ENCODE measurements at places on chromosomes 4 and X.

DNA sequence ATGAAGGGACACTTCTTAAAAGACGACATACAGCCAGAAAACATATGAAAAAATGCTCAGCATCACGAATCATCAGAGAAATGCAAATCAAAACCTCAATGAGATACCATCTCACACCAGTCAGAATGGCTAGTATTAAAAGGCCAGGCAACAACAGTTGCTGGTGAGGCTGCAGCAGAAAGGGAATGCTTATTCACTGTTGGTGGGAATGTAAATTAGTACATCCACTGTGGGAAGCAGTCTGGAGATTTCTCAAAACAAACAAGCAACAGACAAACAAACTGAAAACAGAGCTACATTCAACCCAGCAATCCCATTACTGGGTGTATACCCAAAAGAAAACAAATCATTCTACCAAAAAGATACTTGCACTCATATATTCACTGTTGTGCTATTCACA, 197.9 kb downstream of the EVC2 start:
- DNase-seq: no peak

DNA sequence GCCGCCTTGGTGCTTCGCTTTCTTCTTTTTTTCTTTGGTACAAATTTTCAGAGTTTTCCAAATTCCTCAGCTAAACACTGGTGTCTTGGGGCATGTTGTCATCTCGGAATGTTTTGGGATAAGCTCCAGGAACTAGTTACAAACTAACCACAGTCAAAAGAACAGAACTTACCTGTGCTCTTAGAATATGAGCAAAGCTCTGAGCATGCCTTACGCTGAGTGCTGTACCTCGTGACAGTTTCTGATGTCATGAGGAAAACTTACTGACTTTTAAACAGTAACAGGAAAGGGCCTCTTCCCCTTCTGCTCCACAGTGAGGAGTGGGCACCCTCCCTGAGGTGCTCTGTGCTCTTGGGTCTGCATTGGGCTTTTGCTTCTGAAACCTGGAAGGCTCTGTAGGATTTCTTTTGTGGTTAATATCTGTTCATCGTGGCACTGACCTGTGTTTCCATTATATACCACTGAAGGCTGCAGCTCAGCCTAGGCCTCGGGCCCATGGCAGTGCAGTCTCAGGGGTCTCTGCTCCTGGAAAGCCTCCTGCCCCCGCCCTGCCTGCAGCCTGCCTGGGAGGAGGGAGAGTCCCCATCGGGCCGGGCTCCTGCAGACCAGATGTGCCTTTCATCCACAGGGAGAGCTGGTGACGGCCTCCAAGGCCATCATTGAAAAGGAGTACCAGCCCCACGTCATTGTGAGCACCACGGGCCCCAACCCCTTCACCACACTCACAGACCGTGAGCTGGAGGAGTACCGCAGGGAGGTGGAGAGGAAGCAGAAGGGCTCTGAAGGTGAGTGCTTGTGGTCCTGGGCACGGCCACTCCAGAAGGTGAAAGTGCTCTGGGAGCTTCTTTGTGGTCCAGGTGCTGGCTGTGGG, 48.7 kb downstream of the NOP14 start:
- DNase-seq: no peak

DNA sequence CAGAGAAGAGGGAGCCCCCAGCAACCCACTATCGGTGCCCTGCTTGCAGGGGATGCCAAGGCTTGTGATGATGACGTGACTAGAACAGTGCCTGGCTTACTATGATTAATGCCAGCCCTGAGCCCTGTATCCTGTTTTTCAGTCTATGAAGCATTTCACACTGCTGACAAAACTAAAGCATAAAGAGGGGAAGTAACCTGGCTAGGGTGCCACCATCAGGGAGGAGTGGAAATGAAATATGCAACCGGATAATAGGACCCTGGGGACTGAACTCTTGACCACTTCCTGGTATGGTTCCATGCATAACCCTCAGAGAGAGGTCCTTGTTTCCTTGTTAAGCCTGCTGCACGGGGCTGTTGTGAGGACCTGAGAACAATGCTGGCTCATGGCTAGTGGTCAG, 50.3 kb downstream of the MED28 start:
- DNase-seq: no peak

- no peak for DNase-seq
These were observed 33.4 kb downstream of the COX18 start for GRCh38 chr4:73036123-73036522.

- DNase-seq: no peak
These were observed 41.0 kb upstream of the JADE1 start for GRCh38 chr4:128768373-128768996.

- no peak for DNase-seq
These were observed 7.0 kb downstream of the TMSB4X start for GRCh38 chrX:12981880-12982279.

DNA sequence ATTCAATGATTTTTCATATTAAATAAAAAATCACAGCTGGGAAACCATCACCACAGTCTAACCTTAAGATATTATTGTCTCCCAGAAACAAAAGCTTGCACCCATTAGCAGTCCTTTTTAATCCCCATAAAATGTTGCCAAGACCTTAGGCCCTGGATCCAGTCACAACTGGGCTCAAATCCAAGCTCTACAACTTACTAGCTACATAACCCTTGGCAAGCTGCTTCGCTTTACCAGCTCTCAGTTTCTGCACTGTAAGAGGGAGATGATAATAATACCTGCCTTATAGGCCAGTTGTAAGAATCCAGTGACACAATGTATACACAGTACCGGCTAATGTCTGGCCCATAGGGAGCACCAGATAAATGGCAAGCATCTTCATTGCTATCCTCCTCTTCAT, 400.9 kb upstream of the FGF13 start:
- DNase-seq: peak; percentile 46

Measured in astrocyte of the cerebellum (primary cell).